ENCODE measurements at places on chromosomes 5 and 9. TPM values are rescaled to one million over a fixed set of nuclear protein-coding genes. Genes with fewer than 3 reads are reported as not detected.

Gene FOXD4L6
- under 0.01 TPM for total RNA-seq

Gene GABRA6
- total RNA-seq, result under 0.01 TPM

Gene ROPN1L
- 1.1 TPM for total RNA-seq

Gene VCAN
- 0.60 TPM for total RNA-seq

Gene ATOSB
- total RNA-seq, result 5.6 TPM

Gene FGF18
- total RNA-seq, result not detected

Gene CCDC180
- total RNA-seq, result 1.6 TPM

DNA sequence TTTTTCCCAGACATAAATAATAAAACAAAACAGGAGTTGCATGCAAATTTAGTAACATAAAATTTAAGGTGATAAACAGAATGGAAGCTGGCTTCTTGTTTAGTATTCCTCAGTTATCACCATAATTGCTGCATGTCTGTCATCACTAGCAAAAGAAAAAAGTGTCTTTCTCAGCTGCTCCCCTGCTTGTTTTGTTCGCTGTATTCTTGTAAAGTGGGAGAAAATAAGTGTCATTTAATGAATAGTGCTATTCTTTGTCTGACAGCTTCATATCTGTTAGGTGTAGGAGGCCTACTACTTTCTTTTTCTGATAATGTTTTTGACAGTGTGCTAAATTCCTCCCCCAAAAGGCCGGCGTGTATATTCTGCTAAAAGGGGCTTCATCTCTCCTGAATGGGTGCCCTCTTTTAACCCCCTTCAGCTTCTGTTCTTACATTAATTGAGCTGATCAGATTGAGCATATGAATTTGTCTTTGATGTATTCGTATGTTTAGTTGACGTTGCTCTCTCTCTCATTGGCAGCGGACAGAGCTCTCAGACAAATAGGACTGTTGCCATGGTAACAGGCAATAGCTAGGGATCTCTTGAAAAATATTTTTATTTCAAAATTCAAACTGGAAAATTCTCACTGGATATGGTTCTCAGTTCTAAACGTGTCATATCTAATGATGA lies 303.8 kb downstream of the KIAA0825 start:
- DNase-seq, result no peak

GRCh38 chr9:109336409-109336808 lies 15.6 kb upstream of the EPB41L4B start:
- no peak for DNase-seq

GRCh38 chr9:90579181-90579580 lies 63.4 kb downstream of the DIRAS2 start:
- DNase-seq, result no peak

GRCh38 chr5:19001539-19001938 lies 986.5 kb downstream of the CDH18 start:
- DNase-seq, result no peak

DNA sequence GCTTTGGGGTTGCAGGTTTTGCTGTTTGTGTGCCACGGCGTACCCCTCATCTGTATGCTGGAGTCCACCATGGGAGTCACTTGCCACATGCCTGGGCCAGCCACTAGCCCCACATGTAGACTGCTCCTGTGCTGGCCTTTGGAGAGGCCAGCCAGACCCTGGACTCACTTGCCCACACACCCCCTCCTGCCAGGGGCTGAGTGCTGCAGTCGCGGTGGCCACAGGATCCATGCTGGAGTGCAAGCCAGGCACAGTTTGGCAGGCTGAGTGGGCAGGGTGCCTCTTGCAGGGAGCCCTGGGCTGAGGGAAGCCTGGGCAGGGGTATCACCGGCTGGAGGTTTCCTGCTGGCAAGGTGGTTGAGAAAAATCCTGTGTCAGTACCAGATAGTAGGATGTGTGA lies 25.6 kb upstream of the GCNT1 start:
- DNase-seq, result no peak

DNA sequence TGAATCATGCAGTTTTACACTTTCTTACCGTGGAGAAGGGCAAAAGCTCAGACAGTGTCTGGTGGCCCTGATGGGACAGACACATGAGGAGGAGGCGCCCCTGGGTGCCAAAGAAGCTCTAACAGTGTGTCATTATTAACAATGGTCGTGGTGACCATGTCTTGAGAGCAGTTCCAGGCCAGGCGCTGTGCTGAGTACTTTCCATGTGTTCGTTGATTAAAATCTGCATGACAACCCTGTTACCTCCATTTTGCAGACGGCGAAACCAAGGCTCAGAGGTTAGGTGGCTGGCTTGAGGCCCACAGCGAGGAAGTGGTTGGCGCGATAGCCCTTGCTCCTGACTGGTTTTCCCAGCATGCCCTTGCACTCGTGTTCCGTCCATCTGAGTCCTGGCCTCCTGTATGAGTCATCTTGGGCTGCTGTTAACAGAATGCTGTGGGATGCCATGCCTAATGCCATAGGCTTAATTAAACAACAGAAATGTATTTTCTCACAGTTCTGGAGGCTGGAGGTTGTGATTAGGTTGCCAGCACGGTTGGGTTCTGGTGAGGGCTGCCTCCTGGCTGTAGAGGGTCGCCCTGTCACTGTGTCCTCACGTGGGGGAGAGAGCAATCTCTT lies 92.0 kb downstream of the AMBP start:
- peak; percentile 49 for DNase-seq

DNA sequence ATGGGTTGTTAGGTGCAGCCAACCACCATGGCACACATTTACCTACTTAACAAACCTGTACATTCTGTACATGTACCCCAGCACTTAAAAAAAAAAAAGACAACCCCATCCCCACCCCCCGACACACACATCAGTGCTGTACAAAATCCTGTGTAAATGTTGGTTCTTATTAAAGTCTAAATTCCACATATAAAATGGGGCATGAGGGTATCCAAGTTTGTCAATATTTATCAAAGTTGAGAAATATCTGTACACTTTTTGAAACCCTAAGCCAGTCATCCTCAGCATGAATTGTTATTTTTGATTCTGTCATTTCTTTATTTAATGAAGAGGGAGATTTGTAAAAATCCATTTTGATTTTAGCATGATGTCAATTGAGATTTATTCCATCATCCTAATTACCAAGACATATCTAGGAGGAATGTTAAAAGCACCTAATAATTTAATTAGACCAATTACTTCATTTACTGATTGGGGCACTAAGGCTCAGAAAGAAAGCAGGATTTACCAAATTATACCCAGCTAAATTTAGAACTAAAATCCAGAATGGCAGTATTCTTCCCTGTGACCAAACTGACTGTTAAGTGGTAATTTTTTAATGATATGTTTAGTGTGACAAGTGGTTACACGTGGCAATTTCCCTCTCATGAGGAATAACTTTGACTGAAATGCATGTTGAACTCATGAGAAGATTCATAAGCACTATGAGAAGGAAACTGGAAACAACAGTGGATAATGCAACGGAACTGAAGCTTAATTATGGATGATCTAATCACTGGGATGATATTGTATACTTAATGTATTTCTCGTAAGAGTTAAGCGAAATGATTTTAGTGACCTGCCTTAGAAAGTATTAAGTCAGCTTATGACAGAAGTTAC lies 195.9 kb downstream of the SGCD start:
- no peak for DNase-seq

GRCh38 chr9:128244091-128244836 lies 31.5 kb downstream of the GOLGA2 start:
- DNase-seq, result no peak
